CD8-positive, alpha-beta T cell (primary cell): ENCODE measurements at places on chromosomes 1 and 21.

- DNase-seq = no peak
These were observed 5.8 kb downstream of the TRIM11 start for GRCh38 chr1:228400692-228401454.

- no peak for DNase-seq
These were observed 1.6 kb upstream of the KCND3 start for GRCh38 chr1:111990878-111991718.

GRCh38 chr1:163115887-163116286, 46.7 kb downstream of the RGS4 start:
- DNase-seq = no peak

GRCh38 chr1:57898531-57898930, 474.7 kb upstream of the DAB1 start:
- no peak for DNase-seq

DNA sequence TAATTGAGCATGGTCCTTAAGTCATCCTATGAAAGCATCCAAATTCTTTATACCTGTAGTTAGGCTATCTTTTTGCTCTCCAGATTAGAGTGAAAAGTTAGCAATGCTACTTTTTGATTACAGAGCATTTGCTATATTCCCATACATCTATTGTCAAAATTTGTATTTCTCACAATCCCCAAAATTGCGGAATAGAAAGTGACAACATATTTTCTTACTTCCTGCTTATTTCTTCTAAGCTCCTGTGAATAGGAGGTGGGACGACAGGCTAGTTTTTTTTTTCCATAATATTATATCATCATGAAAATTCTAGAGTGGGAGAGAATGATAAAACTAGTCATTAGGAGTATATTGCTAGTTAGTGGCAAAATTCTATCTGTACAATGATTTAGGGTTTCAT, 264.0 kb upstream of the DPYD start:
- no peak for DNase-seq

DNA sequence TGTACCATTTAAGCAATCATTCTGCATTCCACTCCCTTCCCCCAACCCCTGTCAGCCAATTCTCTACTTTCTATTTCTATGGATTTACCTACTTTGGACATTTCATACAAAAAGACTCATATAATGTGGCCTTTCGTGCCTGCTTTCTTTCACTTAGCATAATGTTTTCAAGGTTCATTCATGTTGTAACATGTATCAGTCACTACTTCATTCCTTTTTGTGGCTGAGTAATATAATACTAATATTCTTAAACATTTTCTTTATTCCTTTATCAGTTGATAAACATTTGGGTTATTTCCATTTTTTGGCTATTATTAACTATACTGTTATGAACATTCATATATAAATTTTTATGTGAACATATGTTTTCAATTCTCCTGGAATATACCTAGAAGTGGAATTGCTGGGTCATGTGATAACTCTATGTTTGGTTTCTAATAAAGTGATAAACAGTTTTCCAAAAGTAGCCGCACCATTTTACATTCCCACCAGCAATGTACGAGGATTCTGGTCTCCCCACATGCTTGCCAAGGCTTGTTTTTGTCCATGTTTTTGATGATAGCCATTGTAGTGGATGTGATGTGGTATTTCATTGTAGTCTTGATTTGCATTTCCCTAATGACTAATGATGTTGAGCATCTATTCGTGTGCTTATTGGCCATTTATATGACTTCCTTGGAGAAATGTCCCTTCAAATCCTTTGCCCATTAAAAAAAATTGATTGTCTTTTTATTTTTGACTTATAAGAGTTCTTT, 61.9 kb upstream of the GNG12 start:
- no peak for DNase-seq

- no peak for DNase-seq
These were observed 15.2 kb upstream of the CLSTN1 start for GRCh38 chr1:9838946-9839345.

- no peak for DNase-seq
These were observed 574.7 kb upstream of the PLXNA2 start for GRCh38 chr1:208818770-208819445.

- no peak for DNase-seq
These were observed 2.5 kb upstream of the HLCS start for GRCh38 chr21:36968976-36969375.
